Occipital lobe (tissue), 3 donors: ENCODE measurements at places on chromosomes 1 and 21. TPM values are rescaled to one million over a fixed set of nuclear protein-coding genes. Genes with fewer than 3 reads are reported as not detected.

Gene HTR1D
- total RNA-seq = not detected

Gene TRIM46
- total RNA-seq = 21.1 TPM

Gene SLC9A1
- total RNA-seq = 1.9 TPM

Gene FALEC
- total RNA-seq = 1.1 TPM

Gene NMNAT2
- total RNA-seq = 41.5 TPM

Gene ZNF436
- 95.8 TPM for total RNA-seq

Gene HTR6
- total RNA-seq = 0.16 TPM

Gene TMEM59
- 122 TPM for total RNA-seq

Gene ATAD3A
- 7.3 TPM for total RNA-seq
